Tibial artery (tissue), 4 donors: ENCODE measurements at places on chromosomes 6 and 20.

- DNase-seq: no peak
Observed at GRCh38 chr6:1346558-1347091, 34.7 kb downstream of the FOXQ1 start.

GRCh38 chr6:107304421-107305025, 154.8 kb downstream of the PDSS2 start:
- DNase-seq: no peak

- no peak for DNase-seq
Observed at GRCh38 chr6:25793970-25794369, 37.9 kb downstream of the SLC17A1 start.

DNA sequence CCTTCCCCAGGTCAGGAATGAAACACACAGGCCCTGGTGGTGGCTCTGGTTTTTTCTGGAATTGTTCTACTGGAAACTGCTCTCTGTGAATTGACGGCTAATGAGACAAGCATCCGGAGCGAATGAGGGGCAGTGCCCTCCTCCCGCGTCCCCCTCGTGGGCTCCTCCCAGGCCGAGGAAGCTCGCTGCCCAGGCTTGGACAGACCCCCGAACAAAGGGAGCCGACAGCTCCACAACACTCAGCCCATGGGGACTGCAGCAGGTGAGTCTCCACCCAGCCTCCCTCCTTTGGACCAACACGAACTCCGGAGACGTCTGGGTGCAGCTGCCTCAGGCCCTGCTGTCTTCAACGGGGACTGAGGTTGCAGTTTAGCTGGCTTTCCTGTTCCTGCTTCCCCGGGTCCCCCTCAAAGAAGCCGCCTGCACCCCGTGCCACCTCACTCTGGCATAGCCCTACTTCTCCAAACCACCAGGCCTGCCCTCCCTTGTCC, 31.3 kb upstream of the AFDN start:
- no peak for DNase-seq
